ENCODE measurements at places on chromosomes 1 and 21. TPM values are rescaled to one million over a fixed set of nuclear protein-coding genes. Genes with fewer than 3 reads are reported as not detected.
A peak's percentile ranks its signal among the peaks of the same experiment; 100 is the strongest.

DNA sequence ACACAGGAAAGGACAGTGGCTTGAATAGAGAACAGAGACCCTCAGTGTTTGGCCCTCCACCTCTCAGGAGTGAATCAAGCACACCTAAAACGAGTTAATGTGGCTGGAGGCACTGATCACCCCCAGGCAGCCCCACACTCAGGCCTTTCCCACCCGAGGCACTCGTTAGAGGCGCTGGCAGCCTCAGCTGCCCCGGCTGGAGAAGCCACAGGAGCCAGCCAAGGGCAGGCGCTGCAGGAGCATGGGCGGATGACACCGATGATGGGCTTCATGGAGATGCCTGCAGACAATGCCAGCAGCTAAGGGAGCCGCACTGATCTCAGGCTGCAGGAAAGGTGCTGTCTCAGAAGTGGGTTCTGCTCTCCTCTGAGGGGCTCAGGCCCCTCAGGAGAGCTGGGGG lies 24.1 kb upstream of the ABCG1 start:
- H3K27ac ChIP-seq, result no peak overlapping the region
- no peak overlapping the region for H3K4me3 ChIP-seq
- H3K4me1 ChIP-seq, result peaks cover 51% of the 10 kb centered on the region
- no peaks in the 10 kb centered on the region for H3K27me3 ChIP-seq
- H3K36me3 ChIP-seq, result no peaks in the 10 kb centered on the region
- no peak for DNase-seq

- DNase-seq, result peak; percentile 40
- H3K27me3 ChIP-seq, result no peaks in the 10 kb centered on the region
- peak overlapping the region; percentile 50 for H3K27ac ChIP-seq
- peaks cover 22% of the 10 kb centered on the region for H3K4me1 ChIP-seq
Measured at GRCh38 chr1:91684481-91685196, 184.0 kb downstream of the CDC7 start.

DNA sequence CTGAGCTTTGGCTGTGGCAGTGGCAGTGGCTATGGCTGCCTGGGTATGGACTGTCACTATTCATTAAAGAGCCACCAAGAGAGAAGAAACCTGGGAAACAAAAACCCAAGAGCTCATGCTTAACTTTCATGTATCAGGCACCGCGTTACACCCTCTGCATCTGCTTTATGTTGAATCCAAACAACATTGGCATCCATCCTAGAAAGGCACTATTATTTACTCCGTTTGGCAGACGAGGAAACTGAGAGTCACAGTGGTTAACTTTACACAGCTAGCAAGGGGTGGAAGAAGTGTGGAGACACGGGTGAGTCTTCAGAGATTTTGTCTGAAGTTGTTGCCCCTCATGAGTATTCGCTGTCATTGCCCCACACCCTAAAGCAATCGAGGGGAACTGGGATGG lies 63.8 kb downstream of the PLXNA2 start:
- no peak overlapping the region for H3K4me3 ChIP-seq
- no peak overlapping the region for H3K27ac ChIP-seq
- DNase-seq, result no peak
- H3K4me1 ChIP-seq, result no peaks in the 10 kb centered on the region

GRCh38 chr1:119737040-119737682 lies 25.4 kb downstream of the PHGDH start:
- H3K36me3 ChIP-seq, result peaks cover 11% of the 10 kb centered on the region
- H3K27ac ChIP-seq, result no peak overlapping the region
- H3K27me3 ChIP-seq, result no peaks in the 10 kb centered on the region
- H3K4me1 ChIP-seq, result no peaks in the 10 kb centered on the region

GRCh38 chr1:76668046-76668445 lies 199.2 kb upstream of the ST6GALNAC5 start:
- no peak overlapping the region for H3K4me3 ChIP-seq
- no peaks in the 10 kb centered on the region for H3K4me1 ChIP-seq
- no peak for DNase-seq

GRCh38 chr1:117645343-117645742 lies 39.5 kb downstream of the TENT5C start:
- peaks cover 8% of the 10 kb centered on the region for H3K4me1 ChIP-seq
- H3K4me3 ChIP-seq, result no peak overlapping the region
- peaks cover 6% of the 10 kb centered on the region for H3K27me3 ChIP-seq

The SEMA4A gene
- total RNA-seq, result 75.1 TPM

The SPATA21 gene
- total RNA-seq, result not detected

The HORMAD1 gene
- not detected for total RNA-seq

Data from activated CD4-positive, alpha-beta memory T cell treated with anti-CD3 and anti-CD28 coated beads for 36 hours (primary cell).